Psoas muscle (tissue), 8 donors: ENCODE measurements at places on chromosomes 1 and 21. TPM values are rescaled to one million over a fixed set of nuclear protein-coding genes. Genes with fewer than 3 reads are reported as not detected.

GRCh38 chr1:25018943-25019336, 88.9 kb upstream of the RUNX3 start:
- H3K36me3 ChIP-seq, result no peaks in the 10 kb centered on the region
- H3K27ac ChIP-seq, result no peak overlapping the region
- no peak overlapping the region for H3K4me3 ChIP-seq
- no peaks in the 10 kb centered on the region for H3K4me1 ChIP-seq

DNA sequence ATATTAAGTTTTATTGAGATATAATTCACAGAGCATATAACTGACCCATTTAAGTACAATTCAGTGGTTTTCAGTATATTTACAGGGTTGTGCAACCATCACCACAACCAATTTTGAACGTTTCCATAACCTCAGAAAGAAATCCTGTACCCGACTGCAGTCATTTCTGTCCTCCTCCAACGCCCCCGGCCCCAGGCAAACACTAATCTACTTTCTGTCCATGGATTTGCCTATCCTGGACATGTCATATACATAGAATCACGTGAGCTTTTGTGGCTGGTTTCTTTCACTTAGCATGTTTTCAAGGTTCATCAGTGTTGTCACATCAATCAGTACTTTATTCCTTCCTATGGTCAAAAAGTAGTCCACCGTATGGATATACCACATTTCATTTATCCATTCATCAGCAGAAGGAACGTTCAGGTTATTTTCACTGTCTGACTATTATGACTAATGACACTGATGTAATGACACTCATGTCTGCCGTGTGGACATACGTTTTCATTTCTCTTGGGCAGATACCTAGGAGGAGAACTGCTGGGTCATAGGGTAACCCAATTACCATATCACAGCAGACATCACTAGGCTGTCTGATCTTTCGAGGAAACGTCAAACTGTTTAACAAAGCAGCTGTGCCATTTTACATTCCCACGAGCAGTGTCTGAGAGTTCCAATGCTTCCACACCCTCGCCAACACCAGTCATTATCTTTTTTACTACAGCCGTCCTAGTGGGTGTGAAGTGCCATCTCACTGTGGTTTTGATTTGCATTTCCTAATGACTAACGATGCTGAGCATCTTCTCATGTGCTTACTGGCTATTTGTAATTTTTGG, 30.8 kb downstream of the MRPL37 start:
- no peaks in the 10 kb centered on the region for H3K27me3 ChIP-seq
- no peak overlapping the region for H3K27ac ChIP-seq
- H3K36me3 ChIP-seq, result peaks cover 15% of the 10 kb centered on the region
- DNase-seq, result no peak

- H3K36me3 ChIP-seq, result no peaks in the 10 kb centered on the region
- DNase-seq, result no peak
- H3K27ac ChIP-seq, result no peak overlapping the region
- no peak overlapping the region for H3K4me3 ChIP-seq
Observed at GRCh38 chr1:203756036-203756435, 8.9 kb upstream of the LAX1 start.

- no peak overlapping the region for H3K27ac ChIP-seq
Observed at GRCh38 chr1:31535561-31535960, 40.8 kb upstream of the TINAGL1 start.

DNA sequence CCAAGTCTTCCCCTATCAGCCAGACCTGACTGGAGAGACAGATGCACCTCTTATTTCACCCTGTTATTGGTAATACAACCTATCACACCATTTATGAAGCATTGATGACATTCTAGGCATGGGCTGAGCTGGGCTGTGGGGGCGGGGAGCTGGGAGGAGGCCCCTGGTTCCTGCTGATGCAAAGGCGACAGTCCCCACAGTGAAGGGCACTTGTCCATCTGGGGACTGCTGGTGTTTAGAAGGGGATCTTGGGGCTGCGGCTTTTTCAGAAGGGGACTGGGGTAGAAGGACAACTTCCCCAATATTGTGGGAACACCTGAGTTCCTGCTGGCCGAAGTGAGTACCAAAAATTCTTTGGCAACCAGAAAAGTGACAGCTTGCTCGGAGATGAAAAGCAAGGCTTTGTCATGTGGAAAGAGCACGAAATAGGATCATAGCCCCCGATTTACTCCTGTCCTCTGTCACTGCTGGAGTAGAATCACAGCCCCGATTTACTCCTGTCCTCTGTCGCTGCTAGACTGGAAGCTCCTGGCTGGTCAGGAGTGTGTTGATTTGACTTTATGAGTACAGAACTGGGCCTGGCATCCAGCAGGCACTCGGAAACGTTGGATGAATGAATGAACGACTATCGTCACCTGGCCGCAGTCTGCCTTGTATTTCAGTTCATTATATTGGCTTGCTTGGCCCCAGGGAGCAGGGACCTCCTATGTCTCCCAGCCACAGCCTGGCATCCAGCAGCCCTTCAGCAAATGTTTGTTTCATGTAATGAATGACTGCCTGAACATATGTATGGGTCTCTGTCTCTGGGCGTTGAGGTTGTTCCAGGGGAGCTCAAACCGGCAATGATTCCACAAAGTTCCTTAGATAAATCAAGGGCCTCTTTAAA, 16.5 kb upstream of the ETV3L start:
- no peak overlapping the region for H3K27ac ChIP-seq
- no peak overlapping the region for H3K4me3 ChIP-seq
- H3K27me3 ChIP-seq, result peaks cover 20% of the 10 kb centered on the region

- no peaks in the 10 kb centered on the region for H3K27me3 ChIP-seq
- no peaks in the 10 kb centered on the region for H3K36me3 ChIP-seq
- H3K4me3 ChIP-seq, result no peak overlapping the region
- no peak overlapping the region for H3K27ac ChIP-seq
- no peak for DNase-seq
Observed at GRCh38 chr1:151277249-151277648, 4.8 kb upstream of the ZNF687 start.

DNA sequence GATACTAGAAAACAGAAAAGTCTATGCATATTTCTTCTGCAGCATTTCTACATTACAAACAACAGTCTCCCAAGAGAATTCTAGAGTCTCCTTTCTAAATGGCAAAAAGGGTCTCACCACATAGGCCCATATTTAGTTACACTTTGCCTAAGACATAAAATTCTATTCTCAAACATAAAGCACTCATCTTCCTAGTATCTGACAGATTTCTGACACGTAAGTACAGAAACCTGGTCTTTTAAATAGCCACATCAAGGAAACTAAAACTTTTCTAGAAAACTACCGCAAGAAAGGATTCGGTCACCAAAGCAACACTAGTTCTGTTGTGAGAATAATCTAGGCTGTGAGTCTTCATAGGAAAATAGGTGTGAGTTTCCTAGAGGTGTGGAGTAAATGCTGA, 33.6 kb upstream of the CTSK start:
- H3K27ac ChIP-seq, result no peak overlapping the region
- H3K4me1 ChIP-seq, result peaks cover 6% of the 10 kb centered on the region
- H3K27me3 ChIP-seq, result no peaks in the 10 kb centered on the region
- H3K4me3 ChIP-seq, result no peak overlapping the region

DNA sequence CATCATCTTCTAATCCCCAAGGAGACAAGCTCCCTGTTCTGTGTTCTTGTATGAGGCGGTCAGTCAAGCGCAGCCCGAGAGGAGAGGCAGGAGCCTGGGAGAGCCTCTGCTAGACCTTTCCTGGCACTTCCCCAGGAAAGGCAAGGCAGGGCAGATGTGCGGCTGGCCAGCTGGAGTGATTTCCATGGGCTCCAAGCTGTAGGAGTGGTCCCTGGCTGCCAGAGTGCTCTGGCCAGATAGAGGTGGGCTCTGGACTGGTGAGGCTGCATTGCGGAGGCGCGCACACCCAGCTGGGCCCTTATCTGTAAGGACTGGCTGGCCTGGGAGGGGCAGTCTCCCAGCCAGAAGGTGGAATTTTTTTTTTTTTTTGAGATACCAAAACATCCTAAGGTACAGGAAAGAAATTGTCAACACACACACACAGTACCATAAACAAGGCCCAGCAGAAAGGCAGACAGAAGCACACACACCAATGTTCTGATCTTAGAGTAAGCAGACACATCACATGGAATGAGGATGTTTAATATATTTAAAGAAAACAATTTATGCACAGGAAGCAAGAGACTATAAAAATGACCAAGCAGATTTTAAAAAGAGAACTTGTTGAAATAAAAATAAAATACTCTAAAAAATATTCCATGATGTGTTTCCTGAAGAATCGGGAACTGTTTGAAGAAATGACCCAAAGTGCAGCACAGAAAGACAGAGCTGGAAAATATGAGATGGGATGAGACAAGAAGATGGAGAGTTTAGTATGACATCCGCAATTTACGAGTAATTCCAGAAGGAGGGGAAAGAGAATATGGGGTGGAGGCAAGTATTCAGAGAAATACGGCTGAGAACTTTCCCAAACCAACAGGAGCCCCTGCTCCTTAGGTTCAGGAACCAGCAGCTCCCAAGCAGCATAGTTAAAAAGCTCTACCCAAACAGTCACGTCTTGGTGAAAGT, 13.4 kb downstream of the IBA57 start:
- no peak for DNase-seq
- no peak overlapping the region for H3K4me3 ChIP-seq
- H3K36me3 ChIP-seq, result peaks cover 12% of the 10 kb centered on the region
- H3K4me1 ChIP-seq, result no peaks in the 10 kb centered on the region

- peak overlapping the region; percentile 8 for H3K4me3 ChIP-seq
- DNase-seq, result no peak
- H3K36me3 ChIP-seq, result no peaks in the 10 kb centered on the region
- no peaks in the 10 kb centered on the region for H3K27me3 ChIP-seq
- no peaks in the 10 kb centered on the region for H3K4me1 ChIP-seq
- H3K27ac ChIP-seq, result no peak overlapping the region
Observed at GRCh38 chr1:85992791-85993190, 163.8 kb downstream of the COL24A1 start.

DNA sequence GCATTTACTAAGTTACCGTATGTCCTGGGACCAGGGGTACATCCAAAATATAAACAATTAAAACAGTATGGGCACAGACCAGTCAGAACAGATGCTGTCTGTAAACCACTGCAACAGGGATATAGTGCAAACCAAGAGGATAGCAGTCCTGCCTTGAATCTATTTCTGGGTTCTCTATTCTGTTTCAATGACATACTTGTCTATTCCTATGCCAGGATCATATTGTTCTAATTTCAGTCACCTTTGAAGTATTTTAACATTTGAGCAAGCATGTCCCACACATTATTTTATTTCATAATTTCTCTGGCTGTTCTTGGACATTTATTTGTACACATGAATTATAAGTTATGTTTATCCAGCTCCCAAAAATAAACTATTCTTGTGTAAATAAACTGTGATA, 28.2 kb upstream of the SYDE2 start:
- no peaks in the 10 kb centered on the region for H3K27me3 ChIP-seq
- no peaks in the 10 kb centered on the region for H3K36me3 ChIP-seq
- no peak for DNase-seq
- no peak overlapping the region for H3K27ac ChIP-seq
- H3K4me3 ChIP-seq, result no peak overlapping the region
- peaks cover 5% of the 10 kb centered on the region for H3K4me1 ChIP-seq

IBA57 gene
- 11.3 TPM for total RNA-seq

LENEP gene
- not detected for total RNA-seq
